ENCODE measurements at places on chromosomes 7 and 10. TPM values are rescaled to one million over a fixed set of nuclear protein-coding genes. Genes with fewer than 3 reads are reported as not detected.

Gene CAV1
- 26.4 TPM for total RNA-seq

Gene HMX2
- total RNA-seq, result 0.05 TPM

DNA sequence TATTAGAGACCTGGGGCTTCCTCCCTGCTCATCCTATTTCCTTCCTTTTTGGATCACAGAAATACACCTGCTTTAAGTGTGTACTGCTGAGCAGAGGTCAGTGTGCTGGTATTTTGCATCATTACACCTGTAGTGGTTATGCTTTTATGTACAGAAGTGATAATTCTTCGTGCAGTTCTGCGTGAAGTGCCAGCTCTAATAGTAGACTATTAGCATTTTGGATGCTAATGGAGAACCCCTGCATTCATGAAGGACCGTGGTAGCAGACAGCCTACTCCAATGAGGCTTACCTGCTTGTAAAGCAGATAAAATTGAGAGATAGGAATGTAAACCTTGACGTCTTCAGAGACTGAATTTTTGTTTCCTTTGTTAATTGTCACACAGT is 114.3 kb downstream of the CDK14 start:
- no peak for DNase-seq
- H3K36me3 ChIP-seq, result no peaks in the 10 kb centered on the region
- no peaks in the 10 kb centered on the region for H3K4me1 ChIP-seq
- H3K4me3 ChIP-seq, result no peak overlapping the region
- H3K27ac ChIP-seq, result no peak overlapping the region

GRCh38 chr7:2930310-2931033 is 86.4 kb upstream of the GNA12 start:
- peaks cover 7% of the 10 kb centered on the region for H3K4me1 ChIP-seq
- DNase-seq, result no peak
- H3K27ac ChIP-seq, result no peak overlapping the region
- H3K36me3 ChIP-seq, result peaks cover 56% of the 10 kb centered on the region
- H3K4me3 ChIP-seq, result no peak overlapping the region

DNA sequence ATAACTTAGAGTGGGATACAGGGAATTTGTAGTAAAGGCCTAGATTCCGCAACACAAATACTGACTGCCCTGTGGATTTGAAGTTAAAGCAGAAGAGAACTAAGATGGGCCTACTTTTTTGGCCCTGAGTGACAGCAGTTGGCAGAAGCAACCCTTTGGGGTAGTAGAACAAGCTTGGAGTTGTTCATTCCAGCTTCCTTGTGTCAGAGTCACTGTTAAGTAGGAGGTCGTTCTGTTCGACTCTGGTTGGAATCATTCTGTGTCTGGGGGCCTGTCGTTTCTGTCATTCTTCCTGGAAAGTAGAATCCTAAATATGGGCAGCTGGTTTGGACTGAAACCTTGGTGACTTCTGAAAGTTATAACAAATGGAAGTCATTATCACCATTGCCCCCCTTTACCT is 865.9 kb downstream of the LRMDA start:
- no peaks in the 10 kb centered on the region for H3K36me3 ChIP-seq
- H3K4me1 ChIP-seq, result no peaks in the 10 kb centered on the region
- DNase-seq, result no peak
- no peak overlapping the region for H3K4me3 ChIP-seq

DNA sequence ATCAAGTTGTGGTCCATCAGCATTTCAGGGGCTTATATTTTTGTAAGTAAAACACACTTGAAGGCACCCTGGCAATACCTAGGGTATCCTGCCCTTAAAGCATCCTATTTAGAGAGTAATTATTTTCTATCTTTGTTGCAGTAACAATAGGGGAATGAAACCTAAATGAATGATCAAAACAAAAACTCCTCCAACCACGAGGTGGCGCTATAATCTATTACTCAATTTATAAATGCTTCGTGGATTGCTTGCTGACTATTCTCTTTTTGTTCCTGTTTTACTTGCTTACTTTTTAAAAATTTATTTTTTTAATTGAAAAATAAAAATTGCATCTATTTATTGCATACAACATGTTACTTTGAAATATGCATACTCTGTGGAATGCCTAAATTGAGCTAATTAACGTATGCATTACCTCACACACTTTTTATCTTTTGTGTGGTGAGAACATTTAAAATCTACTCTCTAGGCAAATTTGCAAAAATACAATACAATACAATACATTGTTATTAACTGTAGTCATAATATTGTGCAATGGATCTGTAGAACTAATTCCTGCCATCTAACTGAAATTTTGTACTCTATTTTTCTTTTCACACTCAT is 147.7 kb upstream of the BMPER start:
- H3K27me3 ChIP-seq, result no peaks in the 10 kb centered on the region
- H3K4me3 ChIP-seq, result no peak overlapping the region
- H3K4me1 ChIP-seq, result no peaks in the 10 kb centered on the region
- peak; percentile 15 for DNase-seq
- H3K27ac ChIP-seq, result no peak overlapping the region

- H3K27me3 ChIP-seq, result no peaks in the 10 kb centered on the region
- no peak overlapping the region for H3K4me3 ChIP-seq
- DNase-seq, result no peak
- H3K4me1 ChIP-seq, result peaks cover 53% of the 10 kb centered on the region
- no peaks in the 10 kb centered on the region for H3K36me3 ChIP-seq
Measured at GRCh38 chr7:100195222-100195621, 17.5 kb downstream of the STAG3 start.

- no peak overlapping the region for H3K4me3 ChIP-seq
- no peak overlapping the region for H3K27ac ChIP-seq
- no peaks in the 10 kb centered on the region for H3K36me3 ChIP-seq
- DNase-seq, result no peak
- no peaks in the 10 kb centered on the region for H3K27me3 ChIP-seq
- peaks cover 5% of the 10 kb centered on the region for H3K4me1 ChIP-seq
Measured at GRCh38 chr7:138738114-138738513, 37.0 kb upstream of the SVOPL start.

DNA sequence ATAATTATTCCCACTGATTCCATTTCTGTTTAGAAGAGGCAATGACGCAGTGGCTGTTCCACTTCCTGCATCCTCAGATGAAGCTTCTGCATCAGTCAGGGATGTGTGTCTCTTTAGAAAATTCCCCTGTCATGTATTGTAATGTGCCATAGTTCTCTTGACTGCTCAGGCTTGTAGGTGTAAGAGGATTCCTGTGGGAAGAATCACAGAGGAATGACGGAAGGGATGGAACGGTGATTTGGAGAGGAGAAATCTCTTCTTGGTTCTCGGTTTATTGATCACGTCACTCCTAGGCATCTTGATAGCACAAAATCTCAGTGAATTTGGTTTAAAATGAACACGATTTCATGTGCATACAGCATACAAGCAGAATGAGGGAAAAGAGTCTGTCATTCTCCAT is 69.8 kb upstream of the PRKCQ start:
- H3K27ac ChIP-seq, result no peak overlapping the region
- H3K4me3 ChIP-seq, result no peak overlapping the region
- H3K36me3 ChIP-seq, result no peaks in the 10 kb centered on the region
- no peak for DNase-seq
- no peaks in the 10 kb centered on the region for H3K27me3 ChIP-seq
